Activated CD4-positive, alpha-beta T cell treated with anti-CD3 and anti-CD28 coated beads, Interleukin-2, amount 50 U/mL, for 48 hours (primary cell): ENCODE measurements at places on chromosomes 12 and 14.

- DNase-seq, result no peak
These were observed 392.6 kb downstream of the CCDC91 start for GRCh38 chr12:28582672-28583376.

DNA sequence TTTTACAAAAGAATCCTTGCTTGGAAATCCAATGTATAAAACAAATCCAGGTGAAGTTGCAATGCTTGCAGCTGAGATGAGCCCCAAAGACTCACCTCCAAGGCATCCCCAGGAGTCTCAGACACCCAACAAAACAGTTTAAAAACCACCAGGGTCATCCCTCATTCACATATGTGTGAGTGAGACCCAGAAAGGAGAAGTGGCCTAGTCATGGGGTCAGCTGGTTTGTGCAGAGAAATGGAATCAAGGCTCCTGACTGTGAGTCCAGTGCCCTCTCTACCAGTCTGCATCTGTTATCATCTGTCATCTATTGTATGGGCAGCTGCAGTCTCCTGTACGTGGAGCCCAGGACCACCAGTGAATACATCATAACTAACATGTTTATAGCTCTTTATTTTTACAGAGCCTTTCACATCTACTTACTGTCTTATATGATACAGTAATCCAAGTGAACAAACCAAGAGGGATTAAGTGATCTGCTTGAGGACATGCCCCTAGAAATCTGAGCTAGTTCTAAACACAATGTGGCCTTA lies 27.1 kb downstream of the PLEKHG7 start:
- no peak for DNase-seq

DNA sequence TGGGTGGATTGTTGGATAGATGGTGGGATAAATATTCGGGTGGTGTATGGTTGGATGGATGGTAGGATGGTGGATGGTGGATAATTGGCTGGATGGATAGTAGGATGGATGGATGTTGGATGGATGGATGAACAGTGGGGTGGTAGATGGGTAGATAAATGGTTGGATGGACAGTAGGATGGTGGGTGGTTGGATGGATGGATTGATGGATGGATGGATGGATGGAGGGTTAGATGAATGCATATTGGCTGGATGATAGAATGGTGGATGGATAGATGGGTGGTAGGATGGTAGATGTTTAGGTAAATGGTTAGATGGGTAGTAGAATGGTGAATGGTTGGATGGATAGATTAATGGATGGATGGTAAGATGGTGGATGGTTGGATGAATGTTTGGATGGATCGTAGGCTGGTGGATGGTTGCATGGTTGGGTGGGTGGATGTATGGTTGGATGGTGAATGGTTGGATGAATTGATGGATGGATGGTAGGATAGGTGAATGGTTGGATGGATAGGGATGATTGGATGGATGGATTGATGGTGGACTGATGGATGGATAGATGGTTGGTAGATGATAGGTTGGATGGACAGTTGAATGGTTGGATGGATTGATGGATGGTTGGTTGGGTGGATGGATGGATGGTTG lies 23.6 kb downstream of the ZBTB42 start:
- no peak for DNase-seq

DNA sequence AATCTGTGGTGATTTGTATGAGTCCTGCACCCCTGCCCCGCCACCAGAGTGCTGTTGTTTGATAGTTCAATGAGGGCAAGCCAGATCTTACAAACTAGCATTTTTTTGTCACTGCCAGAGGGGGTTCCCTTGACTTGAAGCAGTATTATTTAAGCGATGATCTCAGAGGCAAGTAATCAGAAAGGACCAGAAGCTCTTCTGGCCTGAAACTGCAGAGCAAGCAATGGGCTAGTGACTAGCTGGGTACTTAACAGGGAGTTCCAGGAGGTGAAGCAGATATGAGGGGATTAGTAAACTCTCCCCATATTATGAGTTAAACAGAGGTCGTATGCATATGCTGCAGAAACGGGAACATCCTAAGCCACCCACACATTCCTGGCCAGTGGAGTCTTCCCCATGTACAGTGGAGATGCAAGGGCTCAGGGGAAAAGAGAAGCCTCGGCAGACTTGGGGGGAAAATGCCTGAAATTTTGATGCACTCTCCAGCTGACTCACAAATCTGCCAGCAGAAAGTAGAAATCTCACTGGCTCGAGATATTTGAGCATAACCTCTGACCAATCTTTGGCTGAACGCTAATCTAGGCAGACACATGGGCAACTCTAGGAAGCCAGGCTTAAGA lies 8.3 kb upstream of the CRACR2A start:
- DNase-seq, result no peak

GRCh38 chr12:2387103-2387834 lies 334.5 kb downstream of the CACNA1C start:
- DNase-seq, result peak; percentile 71

- DNase-seq, result no peak
These were observed 14.9 kb upstream of the CELA1 start for GRCh38 chr12:51361161-51362016.

DNA sequence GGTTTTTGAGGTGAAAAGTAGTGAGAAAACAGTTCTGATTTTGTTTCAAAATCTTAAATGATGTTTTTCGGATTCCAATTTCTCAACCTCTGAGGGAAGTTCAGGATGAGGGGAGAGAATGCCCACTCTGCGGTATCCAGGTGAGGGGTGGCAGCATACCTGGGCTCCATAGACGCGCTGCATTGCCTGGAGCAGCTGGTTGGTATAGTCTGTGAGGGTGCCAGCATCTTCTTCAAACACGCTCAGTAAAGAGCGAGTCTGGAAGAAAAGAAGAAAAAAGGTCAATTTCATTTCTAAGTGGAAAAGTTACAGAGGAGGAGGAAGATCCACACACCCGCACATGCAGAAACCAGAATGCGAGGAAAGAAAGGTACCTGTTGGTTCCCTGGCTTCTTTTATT lies 7.0 kb downstream of the APPL2 start:
- DNase-seq, result no peak

GRCh38 chr12:68185598-68185997 lies 26.1 kb upstream of the IFNG start:
- DNase-seq, result no peak

GRCh38 chr12:61272441-61272840 lies 987.8 kb upstream of the USP15 start:
- DNase-seq, result no peak

DNA sequence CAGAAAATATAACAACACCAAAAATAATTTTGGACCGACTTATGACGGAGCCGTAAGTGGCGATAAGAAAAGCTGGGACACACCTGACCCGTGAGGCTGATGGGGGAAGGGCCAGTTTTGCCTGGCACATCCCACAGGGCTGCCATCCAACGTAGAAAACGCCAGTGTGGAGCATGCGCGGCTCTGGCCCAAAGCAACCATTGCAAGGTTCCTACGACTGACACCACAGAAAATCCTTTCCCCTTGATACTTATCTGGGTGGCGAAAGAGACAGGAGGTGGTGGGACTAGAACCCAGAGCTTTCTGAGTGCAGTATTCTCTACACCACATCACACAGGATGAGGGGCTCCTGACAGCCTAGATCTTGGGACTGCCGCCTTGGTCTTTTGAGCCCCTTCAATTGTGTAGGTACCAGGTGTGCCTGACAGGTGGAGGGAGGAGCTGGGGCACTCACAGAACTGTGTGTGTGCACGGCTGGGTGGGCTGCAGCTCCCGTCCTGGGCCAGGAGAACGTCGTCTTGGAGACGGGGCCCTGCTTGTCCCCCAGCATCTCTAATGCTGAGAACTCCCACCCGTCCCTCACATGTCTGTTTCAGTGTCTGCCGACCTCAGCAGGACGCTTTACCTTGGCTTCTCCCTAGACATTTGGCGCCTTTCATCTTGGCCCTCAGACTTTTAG lies 17.4 kb upstream of the CACNA2D4 start:
- no peak for DNase-seq

DNA sequence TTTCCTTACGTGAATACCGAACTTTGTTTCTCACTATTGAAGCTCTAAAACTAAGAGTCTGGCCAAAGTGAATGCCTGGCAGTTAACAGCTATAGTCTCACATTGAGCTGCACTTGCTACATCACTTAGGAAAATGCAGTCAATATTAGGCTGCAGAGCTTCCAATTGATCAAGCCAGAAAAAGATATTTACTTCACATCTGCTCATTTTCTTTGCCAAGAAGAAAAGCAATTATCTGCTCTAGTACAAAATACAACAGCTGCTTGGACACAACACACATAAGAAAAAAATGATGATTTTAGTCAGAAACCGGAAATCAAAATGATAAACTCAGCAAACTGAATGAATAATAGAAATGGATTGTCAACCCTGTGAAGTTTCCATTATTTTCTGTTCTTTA lies 45.4 kb downstream of the TMTC1 start:
- DNase-seq, result no peak

DNA sequence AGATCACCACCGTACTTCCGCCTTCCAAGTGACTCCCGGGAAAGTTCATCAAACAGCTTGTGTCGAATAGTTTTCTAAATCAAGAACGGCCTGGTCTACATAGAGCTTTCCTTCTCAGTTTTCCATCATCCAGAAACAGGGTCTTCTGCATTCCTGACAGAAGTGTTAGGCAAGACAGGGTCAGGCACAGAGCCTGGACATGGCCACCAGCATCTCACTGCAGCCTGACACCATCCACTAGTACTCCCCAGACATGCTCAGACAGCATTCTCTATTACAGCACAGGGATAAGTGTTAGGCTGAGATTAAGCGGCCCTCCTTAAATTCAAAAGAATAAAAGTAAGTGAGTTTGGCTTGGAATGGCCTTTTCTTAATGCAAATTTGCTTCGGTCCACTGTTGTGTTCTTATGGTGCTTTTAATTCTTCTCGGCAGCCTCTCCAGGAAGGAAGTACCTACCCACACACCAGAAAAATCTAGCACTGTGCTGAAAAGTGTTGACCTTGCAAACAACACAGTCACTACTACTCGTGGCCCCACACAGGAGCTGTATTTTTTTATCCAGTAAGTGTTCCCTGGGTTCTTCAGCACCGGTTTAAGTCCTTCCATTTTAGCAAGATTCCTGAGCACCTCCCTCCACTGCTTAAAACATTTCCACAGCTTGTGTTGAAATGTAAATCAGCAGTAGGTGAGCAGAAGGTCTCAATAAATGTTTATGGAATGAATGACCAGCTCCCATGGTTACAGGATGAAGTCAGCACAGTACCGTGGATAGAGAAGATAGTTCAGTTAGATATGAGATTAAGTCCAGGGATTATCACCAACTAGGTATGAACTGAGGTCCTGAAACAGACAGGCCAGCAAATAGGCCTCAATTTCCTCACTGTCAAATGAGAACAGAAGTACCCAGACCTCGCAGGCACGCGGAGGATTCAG lies 44.1 kb downstream of the SETD3 start:
- DNase-seq, result no peak

GRCh38 chr14:104367866-104368750 lies 211.5 kb upstream of the C14orf180 start:
- no peak for DNase-seq

GRCh38 chr12:53324113-53324778 lies 2.8 kb upstream of the AAAS start:
- peak; percentile 71 for DNase-seq

GRCh38 chr12:13900718-13901117 lies 80.7 kb downstream of the GRIN2B start:
- DNase-seq, result no peak

DNA sequence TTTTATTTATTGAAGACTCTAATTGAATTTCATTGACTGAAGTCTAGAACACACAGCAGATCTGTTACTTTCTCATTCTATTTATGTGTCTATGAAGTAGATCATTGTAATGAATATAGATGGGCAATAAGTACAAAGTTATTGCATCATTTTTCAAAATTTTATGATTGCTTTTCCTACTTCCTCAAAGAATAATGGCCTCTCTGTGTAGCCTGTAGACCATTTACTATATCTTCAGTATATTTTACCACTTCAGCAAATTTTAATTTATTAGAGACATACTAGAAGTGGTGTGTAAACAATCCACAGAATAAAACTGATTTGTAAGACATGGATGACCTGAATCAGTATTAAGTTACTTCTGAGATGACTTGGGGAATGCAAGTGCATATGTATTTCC lies 291.7 kb upstream of the FAR2 start:
- no peak for DNase-seq

- DNase-seq, result no peak
These were observed 5.3 kb downstream of the TMEM253 start for GRCh38 chr14:21106176-21106497.

DNA sequence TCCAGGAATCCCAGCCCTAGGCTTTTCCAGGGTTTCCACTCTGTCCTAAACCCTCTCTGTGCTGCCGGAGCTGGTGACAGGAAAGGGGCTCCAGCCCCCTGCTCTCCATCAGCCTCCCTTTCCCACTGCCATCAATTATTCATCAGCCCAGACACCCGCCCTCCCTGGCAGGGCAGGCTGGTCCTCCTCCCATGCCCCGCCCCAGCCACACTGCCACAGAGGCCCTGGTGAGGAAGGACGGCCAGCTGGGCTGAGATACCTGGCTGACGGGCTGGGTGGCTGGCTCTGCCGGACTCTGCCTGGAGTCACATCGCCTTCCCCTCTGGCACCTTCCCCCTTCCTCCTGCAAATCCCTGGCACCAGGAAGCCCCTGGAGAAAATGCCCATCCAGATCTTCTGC lies 11.9 kb upstream of the SMARCD1 start:
- no peak for DNase-seq

GRCh38 chr14:103071544-103072251 lies 12.3 kb upstream of the LBHD2 start:
- DNase-seq, result no peak

GRCh38 chr14:75402867-75403413 lies 24.9 kb upstream of the JDP2 start:
- no peak for DNase-seq

- peak; percentile 23 for DNase-seq
These were observed 780 bp upstream of the MYO1H start for GRCh38 chr12:109346920-109347319.

GRCh38 chr12:49366096-49366651 lies 1.1 kb upstream of the SPATS2 start:
- DNase-seq, result no peak

DNA sequence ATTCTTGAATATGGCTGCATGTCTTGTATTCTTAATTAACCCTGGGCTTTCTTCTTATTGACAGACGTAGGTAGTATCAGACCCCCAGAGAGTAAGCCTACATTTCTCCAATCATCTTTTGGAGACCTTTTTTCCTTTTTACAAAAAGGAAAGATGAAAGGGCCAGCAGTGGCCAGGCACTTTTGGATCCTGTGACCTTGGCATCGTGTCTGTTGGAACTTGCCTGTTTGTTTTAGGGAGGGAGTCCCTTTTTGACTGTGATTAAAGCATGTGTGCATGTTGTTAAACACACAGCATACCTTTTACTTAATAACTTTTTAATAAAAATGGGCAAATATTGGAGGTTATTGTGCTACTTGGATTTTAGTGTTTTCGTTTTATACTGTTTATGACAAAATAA lies 57.2 kb downstream of the PCNX1 start:
- no peak for DNase-seq
